ENCODE measurements at places on chromosomes 4 and X.

DNA sequence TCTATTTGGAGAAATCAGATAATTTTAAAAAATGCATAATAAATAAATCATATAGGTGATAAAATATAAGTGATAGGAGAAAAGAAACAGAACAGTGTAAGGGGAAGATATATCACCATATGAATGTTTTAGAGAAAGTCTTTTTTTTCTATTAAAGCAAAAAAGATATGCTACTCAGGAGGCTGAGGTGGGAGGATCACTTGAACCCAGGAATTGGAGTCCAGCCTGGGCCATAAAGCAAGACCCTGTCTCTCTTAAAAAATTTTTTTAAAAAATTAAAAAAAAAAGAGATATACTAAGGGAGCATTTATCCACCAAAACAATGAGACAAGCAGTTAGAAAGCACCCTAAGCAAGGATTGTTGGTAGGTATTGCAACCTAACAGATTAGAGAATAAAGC is 6.1 kb downstream of the TMEM156 start:
- no peak for DNase-seq

DNA sequence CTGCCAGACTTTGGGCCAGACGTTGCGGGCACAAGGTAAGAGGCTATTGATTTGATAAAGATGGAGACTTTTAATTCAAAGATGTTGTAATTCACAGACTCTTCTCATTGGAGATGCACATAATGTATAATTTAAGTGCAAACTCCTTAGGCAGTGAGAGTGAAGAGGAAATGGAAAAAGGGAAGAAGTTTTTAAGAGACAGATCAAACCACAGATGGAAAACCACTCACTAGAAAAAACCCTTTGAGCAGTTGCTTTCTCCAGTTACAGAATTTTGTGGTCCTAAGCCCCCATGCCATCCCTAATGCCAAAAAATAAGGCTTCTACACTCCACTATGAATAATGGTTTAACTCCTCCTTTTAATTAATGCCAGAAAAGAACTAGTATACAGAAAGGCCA is 977.1 kb upstream of the PRKX start:
- no peak for DNase-seq

- no peak for DNase-seq
These were observed at the start of gene PRRG3 for GRCh38 chrX:151694661-151695582. Gene PRRG3, plus strand, starts transcription at chrX:151695458. Its CDS starts 3,357 bp downstream, at chrX:151698815.

DNA sequence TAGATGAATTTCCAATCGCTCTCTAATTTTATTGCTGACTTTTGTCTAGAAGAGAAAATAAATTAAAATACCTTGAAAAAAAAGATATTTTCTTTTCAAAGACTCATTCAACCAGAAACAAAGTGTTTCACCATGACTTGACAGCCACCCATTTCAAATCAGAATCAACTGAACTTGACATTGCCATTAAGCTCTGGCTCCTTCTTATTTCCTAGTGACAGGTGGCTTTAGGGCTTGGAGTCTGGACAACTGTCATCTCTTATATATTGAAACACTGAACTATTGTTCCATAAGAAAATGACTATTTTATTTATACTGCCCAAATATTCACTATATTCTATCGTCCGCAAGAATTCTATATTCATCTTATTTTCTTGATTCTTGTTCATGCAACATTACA is 229.2 kb downstream of the SLC39A8 start:
- no peak for DNase-seq

- no peak for DNase-seq
These were observed 78.4 kb downstream of the DRD5 start for GRCh38 chr4:9859810-9860209.

GRCh38 chr4:89352541-89352940 is 44.9 kb upstream of the GPRIN3 start:
- DNase-seq: no peak

DNA sequence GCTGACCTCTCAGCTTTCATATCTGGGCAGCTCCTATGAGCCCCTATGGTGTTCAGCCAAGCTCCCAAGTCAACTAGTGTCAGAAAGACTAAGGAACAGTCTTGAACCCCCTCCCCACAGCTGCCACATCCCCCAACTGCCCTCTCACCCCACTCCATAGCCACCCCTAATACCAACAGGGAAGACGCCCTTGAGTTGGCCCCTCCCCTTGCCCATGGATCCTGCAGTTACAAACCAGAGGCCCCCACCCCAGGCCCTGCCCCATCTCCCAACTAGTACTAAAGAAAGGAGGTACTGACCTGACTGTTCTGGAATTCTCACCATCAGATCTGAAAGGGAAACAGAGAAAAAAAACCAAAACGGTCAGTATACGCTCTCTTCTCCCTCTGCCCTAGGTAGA is 10.2 kb upstream of the IQSEC2 start:
- no peak for DNase-seq

All from stimulated activated CD8-positive, alpha-beta memory T cell treated with anti-CD3 and anti-CD28 coated beads, Interleukin-7, amount 100 ng/mL, for 1 hour (primary cell).